Stimulated activated CD4-positive, alpha-beta T cell treated with anti-CD3 and anti-CD28 coated beads, TNF-alpha, amount 100 ng/mL, for 4 hours (primary cell): ENCODE measurements at places on chromosomes 7 and 10.
A peak's percentile ranks its signal among the peaks of the same experiment; 100 is the strongest.

DNA sequence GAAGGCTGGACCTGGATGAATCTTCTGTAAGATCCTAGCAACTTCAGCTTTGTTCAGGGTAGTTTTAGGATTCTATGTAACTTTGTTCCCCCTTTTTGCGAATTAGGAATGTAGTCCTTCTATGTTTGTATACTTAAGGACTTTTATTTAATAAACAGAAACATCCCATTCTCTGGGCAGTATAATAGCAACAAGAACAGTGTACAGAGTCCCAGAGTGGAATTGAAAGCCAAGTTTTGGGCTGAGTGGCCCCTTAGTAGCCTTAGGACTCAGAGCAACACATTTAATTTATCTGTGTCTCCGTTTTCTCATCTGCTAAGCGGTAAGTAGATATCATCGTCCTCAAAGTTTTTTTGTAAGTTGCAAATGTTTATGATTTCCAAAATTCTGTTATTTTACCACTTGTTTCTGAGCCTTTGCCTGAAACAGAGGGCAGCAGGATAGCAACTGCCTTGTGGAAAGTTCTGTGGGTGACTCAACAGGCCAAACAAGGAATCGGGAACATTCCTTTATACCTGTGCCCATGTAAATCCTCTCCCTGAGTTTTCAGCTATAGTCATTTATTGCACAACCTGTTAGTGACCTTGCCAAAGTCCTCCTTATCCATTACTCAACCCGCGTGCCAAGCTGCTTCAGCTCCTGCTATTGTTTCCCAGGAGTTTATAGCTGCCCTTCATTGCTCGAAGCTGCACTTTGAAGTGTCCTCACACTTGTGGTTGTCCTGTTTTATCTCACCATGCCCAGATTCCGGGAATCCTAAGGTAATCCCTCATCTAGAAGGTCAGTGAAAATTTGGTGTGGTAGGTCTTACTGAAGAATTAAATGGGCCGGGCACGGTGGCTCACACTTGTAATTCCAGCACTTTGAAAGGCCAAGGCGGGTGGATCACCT is 199.1 kb upstream of the AHR start:
- no peak for DNase-seq

- DNase-seq, result no peak
Measured at GRCh38 chr10:123044391-123044790, 35.6 kb downstream of the ACADSB start.

GRCh38 chr10:101650863-101651262 is 44.1 kb downstream of the FBXW4 start:
- DNase-seq, result no peak

- no peak for DNase-seq
Measured at GRCh38 chr10:95229724-95230627, 35.9 kb downstream of the ACSM6 start.

DNA sequence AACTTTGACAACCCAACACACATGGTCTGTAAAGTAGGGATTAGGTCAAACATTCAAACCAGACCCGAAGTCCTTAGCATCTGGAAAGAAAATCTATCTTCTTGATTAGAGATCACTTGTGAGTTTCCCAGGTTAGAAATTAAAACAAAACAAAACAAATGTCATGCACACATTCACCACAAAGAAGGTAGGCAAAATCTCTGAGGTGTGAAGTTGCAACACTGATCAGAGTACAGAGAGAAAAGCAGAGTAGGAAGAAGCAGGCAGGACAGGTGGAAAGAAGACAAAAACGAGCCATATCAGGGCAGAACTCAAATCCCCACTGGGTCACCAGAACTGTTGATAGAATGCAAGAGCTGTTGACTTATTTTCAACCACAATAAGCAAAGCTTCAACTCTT is 102.8 kb upstream of the THSD7A start:
- DNase-seq, result no peak

GRCh38 chr7:22854158-22855048 is 31.8 kb upstream of the TOMM7 start:
- DNase-seq, result peak; percentile 69

DNA sequence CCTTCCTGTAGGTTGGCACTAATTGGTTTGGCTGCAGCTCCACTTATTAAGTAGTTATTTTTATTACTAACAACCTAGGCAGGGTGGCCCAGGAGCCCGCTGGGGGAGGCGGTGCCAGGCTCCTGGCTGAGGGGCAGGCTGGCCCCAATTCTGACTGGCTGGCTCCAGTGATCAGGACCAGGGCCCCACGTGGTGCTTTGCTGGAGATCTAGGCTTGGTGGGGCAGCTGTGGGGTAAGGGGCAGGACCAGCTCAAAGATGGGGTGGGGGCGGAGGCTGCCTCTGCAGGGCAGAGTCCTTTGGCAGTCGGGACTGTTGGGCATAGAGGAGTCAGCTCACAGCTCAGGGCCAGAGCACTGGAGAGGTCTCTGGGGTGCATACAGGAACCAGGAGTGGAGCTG is 2.4 kb downstream of the ASL start:
- DNase-seq, result no peak

GRCh38 chr7:16136896-16137295 is 284.4 kb downstream of the CRPPA start:
- no peak for DNase-seq

- DNase-seq, result no peak
Measured at GRCh38 chr10:21720090-21720489, 186.1 kb downstream of the MLLT10 start.

DNA sequence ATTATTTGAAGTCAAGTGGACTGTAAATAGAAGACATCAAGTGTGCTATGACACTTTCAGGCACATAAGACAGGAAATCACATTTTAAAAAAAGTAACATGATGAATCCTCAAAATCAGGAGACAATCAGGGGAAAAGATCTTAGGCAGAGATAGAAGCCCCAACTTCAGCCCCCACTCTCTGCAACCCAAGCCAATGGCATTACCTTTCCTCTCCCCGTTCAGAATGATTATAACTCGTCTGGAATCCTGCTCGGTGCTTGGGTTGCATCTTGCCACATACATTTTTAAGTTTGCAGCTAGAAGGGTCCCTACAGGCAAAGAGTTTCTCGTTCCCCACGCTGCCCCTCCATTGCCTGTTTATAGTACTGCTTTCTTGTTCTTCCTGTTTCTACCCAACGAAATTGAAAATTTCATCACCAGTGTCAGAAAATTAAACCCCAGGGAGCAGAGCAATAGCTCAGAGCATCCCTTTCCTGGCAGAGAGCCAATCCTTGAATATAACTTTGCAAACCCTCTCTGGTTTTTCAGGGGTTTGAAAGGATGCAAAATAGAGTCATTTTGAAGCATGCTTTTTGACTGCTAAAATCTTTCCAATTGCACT is 260.5 kb upstream of the AOAH start:
- DNase-seq, result no peak

GRCh38 chr10:33333260-33334101 is 986 bp downstream of the NRP1 start:
- no peak for DNase-seq

DNA sequence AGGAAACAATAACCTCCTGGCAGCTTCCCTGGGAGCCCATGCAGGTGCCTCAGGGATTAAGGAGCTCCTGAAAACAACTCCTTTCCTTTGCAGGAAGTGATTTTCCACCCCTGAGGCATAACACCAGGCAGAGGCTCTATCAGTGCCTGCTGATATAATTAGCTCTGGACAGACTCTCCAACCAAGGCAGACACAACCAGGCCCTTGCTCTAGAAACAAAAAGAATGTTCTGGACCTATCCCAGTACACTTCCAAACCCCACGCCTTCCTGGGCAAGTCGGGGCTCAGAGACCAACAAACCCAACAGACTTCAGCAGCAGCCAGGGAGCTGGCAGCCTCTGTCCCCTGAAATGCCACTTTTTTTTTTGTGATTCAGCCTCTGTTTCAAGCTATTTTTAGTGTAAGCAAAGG is 247.1 kb downstream of the KCNMA1 start:
- no peak for DNase-seq

DNA sequence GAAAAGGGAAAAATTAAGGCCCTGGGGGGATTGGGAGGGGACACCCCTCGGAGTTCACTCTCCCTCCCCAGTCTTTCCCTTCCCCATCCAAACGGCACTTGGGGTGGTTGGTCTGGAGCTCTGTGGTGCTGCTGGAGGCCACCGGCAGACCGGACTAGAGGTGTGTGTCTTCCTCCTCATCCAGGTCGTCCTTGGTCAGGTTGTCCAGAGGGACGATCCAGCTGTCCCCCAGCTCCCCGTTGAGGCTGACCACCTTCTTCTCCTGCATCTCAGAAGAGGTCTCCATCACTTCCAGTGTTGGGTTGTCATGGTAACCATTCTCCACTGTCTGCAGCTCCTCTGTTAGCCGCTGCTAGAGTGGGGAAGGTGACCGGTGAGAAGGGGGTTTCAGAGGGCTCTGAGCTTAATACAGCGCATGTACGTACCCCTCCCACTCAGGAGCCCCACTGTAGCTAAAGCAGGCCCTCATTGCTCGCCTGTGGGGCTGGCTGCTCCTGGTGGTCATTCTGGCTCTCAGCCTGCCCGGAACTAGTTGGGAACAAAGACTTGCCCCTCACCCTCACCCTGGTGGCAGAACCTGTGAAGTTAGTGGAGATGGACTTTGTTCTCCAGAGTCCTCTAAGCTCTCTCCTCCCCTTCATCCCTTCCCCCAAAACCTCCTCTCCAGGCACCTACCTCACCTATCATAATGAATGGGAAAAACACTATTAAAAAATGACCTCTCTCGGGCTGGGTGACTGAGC is 52.1 kb downstream of the PODXL start:
- DNase-seq, result no peak

GRCh38 chr7:107644309-107644974 is 16.2 kb upstream of the SLC26A4 start:
- no peak for DNase-seq

DNA sequence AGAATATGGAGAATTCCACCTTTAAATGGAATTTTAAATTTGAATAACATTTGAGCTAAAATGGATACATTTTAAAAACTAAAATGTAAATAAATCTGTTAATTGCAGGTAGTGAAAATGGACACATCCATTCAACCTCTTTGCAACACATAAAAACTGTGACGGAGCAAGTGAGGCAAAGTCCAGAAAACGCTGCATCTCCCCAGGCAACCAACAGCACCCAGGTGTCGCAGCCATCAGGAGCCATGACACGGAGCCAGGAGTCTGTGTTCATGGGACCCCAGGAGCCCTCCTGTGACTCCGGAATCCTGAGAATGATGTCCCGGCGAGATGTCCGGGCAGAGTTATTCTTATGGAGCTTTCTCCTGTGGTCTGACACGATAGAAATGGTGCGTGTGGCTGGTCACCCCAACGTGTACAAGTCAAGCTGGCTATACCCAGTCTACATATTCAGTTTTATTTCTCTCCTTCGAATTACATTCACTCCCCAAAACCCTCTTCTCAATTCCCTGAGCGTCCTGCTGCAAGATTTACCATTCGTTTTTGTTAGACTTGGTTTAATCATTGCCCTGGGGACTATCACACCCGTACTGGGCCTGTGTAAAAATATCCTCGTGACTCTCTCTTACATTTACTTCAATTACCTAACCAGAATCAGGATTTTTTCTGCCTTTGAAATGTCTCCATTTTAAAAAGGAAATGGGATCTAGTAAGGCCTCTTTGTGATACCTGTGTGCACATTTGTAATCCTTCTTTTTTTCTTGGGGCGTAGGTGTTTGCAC is 13.1 kb upstream of the MRC1 start:
- DNase-seq, result no peak

- DNase-seq, result no peak
Measured at GRCh38 chr10:29951441-29951931, 107.9 kb downstream of the JCAD start.

GRCh38 chr10:103802081-103802480 is 53.3 kb downstream of the SH3PXD2A start:
- no peak for DNase-seq

DNA sequence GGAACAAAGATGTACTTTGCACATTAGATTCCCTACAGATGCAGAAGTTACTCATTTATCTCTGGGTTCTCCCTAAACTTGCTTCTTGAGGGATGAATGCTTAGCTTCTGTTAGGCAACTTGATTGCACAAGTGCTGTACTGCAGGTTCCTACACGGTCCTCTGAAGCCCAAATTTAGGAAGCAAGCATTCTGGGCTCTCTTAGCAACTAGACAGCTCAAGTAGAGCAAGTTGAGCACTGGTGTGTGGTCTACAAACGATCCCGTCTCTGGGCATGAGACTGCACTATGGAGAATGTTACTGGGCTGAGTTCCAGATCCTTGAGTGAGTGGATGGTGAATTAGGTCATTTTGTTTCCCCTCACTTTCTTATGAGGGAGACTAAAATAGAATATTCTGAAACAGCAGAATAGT is 14.3 kb downstream of the SEMA3D start:
- no peak for DNase-seq

GRCh38 chr10:75755528-75755927 is 324.1 kb downstream of the LRMDA start:
- no peak for DNase-seq

GRCh38 chr7:76149847-76150691 is 51.6 kb upstream of the SRRM3 start:
- DNase-seq, result no peak

- no peak for DNase-seq
Measured at GRCh38 chr10:15718694-15719048, 1.1 kb downstream of the ITGA8 start.

- DNase-seq, result no peak
Measured at GRCh38 chr10:18293536-18294510, 153.6 kb downstream of the CACNB2 start.

DNA sequence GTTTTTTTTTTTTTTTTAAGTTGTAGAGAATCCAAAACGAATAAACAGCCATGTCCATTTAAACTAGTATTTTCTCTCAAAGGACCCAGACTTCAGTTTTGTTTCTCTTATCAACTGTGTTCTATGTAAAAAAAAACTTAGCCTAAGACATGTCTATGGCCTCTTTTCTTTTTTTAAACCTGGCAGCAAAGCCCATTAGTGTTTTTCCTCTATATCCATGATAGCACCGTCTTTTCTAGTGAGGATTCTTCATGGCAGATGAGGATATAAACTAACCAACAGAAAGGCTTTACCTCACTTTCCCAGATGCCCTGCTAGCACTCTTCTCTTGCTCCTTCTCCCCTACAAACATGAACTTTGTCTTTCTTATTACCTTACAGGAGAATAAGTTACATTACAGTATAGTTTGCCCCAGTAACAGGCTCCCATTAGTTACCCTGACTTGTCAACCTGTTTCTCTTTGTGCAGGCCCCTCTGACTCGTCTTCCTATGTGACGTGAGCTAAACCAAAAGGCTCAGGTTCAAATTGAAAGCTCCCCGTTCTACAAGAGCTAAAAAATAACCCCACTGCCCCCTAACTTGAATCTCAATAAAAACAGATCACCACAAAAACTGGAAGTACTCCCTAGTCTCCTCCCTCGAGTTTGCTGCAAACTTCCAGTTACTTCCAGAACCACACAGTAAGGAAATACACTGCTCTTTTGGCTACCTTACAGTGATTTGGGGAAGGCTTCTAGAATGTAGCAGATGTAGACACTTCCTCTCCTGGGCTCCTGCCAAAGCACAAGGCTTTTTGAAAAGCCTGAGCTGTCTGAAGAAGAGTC is 20.1 kb downstream of the P4HA1 start:
- DNase-seq, result no peak

DNA sequence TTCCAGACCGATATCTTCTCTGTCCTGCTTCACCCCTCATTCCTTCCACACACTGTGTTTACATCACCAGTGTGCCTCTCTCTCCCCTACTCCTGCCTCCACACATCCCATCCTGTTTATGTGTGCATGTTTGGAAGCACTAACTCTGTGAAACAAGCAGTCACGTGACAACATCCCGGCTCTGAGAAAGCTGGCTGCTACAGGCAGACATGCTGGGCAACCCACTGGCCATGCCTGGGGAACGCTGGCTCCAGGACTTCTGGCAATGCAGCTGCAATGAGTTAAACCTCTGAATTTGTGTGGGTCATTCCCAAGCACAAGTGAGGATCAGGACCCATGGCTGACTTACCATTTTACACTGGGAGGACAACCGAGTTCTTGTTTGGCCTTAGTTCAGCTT is 74.0 kb downstream of the WNT2 start:
- no peak for DNase-seq
